ENCODE measurements at places on chromosomes 16 and 17.

DNA sequence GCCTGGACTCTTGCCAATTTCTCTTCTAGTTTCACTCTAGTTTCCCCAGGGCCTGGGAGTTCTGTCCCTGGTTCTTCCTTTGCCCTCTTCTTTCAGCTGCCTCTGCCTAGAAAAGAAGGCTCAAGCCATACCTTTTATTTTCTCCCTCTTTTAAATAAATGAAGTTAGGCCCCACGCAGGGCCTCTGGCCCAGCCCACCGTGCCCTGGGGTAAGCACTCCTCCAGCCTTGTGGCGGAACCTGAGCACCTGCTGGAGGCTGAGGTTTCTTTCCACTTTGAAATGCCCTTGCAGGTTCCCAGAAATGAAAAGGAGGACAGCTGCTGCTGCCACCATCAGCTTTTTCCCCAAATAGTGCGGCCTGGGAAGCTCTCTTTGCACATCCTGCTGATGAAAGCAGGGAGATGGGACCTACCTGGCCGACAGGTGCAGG lies 139.4 kb downstream of the CCDC182 start:
- H3K27ac ChIP-seq, result no peak overlapping the region
- DNase-seq, result no peak
- no peaks in the 10 kb centered on the region for H3K36me3 ChIP-seq
- peaks cover 19% of the 10 kb centered on the region for H3K4me1 ChIP-seq
- no peaks in the 10 kb centered on the region for H3K27me3 ChIP-seq

DNA sequence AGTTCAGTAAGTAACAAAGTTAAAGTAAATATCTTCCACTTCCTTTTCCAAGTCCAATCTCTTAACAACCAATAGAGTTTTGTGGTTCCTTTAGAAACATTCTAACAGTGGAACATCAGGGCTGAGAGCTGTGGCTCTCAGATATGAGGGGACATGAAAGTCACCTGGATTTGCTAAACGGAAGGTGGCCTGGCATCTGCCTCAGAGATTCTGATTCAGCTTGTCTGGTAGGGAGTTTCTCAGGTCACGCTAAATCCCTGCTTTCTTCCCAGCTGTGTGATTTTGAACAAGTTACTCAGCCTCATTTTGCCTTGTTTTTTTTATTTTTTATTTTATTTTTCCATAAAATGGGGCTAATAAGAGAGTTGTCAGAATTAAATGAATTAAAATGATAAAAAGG lies 411.0 kb upstream of the CDH11 start:
- DNase-seq, result no peak
- H3K27me3 ChIP-seq, result no peaks in the 10 kb centered on the region
- no peak overlapping the region for H3K27ac ChIP-seq
- no peaks in the 10 kb centered on the region for H3K36me3 ChIP-seq
- no peak overlapping the region for H3K4me3 ChIP-seq

GRCh38 chr17:44924107-44924544 lies 8.8 kb upstream of the GFAP start:
- H3K4me1 ChIP-seq, result no peaks in the 10 kb centered on the region
- no peak overlapping the region for H3K27ac ChIP-seq
- H3K27me3 ChIP-seq, result no peaks in the 10 kb centered on the region
- no peak overlapping the region for H3K4me3 ChIP-seq
- DNase-seq, result no peak

- DNase-seq, result no peak
- no peaks in the 10 kb centered on the region for H3K36me3 ChIP-seq
- no peak overlapping the region for H3K4me3 ChIP-seq
- H3K4me1 ChIP-seq, result peaks cover 24% of the 10 kb centered on the region
Measured at GRCh38 chr17:30339086-30339485, 5.2 kb upstream of the TMIGD1 start.

- H3K4me1 ChIP-seq, result peaks cover 42% of the 10 kb centered on the region
- no peak for DNase-seq
- H3K27ac ChIP-seq, result no peak overlapping the region
- peaks cover 44% of the 10 kb centered on the region for H3K36me3 ChIP-seq
Measured at GRCh38 chr17:7586673-7587419, 3.0 kb downstream of the SOX15 start.

GRCh38 chr16:1740781-1741490 lies 30.4 kb downstream of the NME3 start:
- H3K4me3 ChIP-seq, result no peak overlapping the region
- H3K4me1 ChIP-seq, result no peaks in the 10 kb centered on the region
- H3K27me3 ChIP-seq, result no peaks in the 10 kb centered on the region

GRCh38 chr17:78279360-78279990 lies 48.0 kb downstream of the TMEM235 start:
- H3K27me3 ChIP-seq, result no peaks in the 10 kb centered on the region
- H3K4me1 ChIP-seq, result no peaks in the 10 kb centered on the region
- DNase-seq, result no peak
- no peak overlapping the region for H3K4me3 ChIP-seq

- no peak overlapping the region for H3K27ac ChIP-seq
- no peaks in the 10 kb centered on the region for H3K27me3 ChIP-seq
- H3K4me1 ChIP-seq, result no peaks in the 10 kb centered on the region
- peak; percentile 51 for DNase-seq
Measured at GRCh38 chr17:26765860-26766709, 527.8 kb upstream of the WSB1 start.

- DNase-seq, result no peak
- no peak overlapping the region for H3K4me3 ChIP-seq
- no peaks in the 10 kb centered on the region for H3K4me1 ChIP-seq
- H3K27me3 ChIP-seq, result no peaks in the 10 kb centered on the region
- H3K27ac ChIP-seq, result no peak overlapping the region
Measured at GRCh38 chr16:63337264-63337663, 1301.0 kb upstream of the CDH8 start.

DNA sequence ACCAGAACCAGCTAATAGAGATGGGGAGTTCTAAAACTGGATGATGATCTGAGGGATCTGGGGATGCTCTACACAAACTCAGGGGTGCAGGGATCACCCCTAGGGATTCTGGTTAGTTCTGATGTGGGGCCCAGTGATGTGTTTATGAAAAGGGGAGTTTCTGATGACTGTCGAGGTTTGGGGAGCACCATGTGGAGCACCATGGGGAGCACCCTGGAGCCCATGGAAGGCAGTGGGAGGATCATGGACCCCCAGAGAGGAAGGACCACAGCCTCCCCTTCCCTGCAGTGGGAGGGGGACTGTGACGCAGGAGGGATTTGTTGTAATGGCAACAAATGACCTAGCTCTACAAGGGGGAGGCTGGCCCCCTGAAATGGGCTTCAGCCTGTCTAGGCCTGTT lies 18.4 kb downstream of the PIMREG start:
- no peak overlapping the region for H3K4me3 ChIP-seq
- peaks cover 5% of the 10 kb centered on the region for H3K36me3 ChIP-seq
- H3K27me3 ChIP-seq, result no peaks in the 10 kb centered on the region
- no peaks in the 10 kb centered on the region for H3K4me1 ChIP-seq
- no peak for DNase-seq

DNA sequence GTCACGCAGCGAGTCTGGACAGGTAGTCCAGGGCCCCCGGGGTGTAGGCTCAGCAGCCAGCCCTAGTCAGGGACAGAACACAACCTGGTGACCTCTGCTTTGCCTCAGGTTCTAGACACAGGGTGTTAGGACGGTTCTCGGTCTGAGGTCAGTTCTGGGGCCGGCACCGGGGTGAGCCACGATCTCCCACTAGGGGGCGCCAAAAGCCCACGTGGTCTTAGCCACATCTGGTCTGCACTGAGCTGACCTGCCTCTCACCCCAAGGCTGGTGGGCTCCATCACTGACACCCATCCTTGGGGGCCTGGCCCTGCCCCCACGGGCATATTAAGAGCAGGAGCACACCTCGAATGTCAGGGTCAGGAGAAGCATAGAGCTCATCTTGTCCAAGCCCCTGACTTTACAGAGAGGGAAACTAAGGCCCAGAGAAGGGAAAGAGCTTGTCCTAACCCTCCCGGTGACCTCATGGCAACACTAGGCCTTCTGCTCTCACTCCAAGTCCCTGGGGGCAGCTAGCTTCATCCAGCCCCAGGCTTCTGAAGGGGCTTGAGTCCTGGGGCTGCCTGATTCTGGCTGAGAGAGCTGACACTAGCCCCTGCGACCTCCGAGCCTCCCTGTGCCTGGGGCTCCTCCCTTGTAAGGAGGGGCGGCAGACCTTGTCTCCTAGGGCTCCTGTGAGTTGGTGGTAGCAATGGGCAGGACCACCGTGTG lies 9.0 kb downstream of the SLC5A10 start:
- peak; percentile 81 for DNase-seq
- H3K4me1 ChIP-seq, result no peaks in the 10 kb centered on the region
- no peaks in the 10 kb centered on the region for H3K27me3 ChIP-seq
- no peaks in the 10 kb centered on the region for H3K36me3 ChIP-seq

- H3K27me3 ChIP-seq, result no peaks in the 10 kb centered on the region
- H3K27ac ChIP-seq, result no peak overlapping the region
- DNase-seq, result no peak
- no peak overlapping the region for H3K4me3 ChIP-seq
Measured at GRCh38 chr16:75323198-75323597, 71.8 kb upstream of the BCAR1 start.
